ENCODE measurements at places on chromosomes 6 and 20.

DNA sequence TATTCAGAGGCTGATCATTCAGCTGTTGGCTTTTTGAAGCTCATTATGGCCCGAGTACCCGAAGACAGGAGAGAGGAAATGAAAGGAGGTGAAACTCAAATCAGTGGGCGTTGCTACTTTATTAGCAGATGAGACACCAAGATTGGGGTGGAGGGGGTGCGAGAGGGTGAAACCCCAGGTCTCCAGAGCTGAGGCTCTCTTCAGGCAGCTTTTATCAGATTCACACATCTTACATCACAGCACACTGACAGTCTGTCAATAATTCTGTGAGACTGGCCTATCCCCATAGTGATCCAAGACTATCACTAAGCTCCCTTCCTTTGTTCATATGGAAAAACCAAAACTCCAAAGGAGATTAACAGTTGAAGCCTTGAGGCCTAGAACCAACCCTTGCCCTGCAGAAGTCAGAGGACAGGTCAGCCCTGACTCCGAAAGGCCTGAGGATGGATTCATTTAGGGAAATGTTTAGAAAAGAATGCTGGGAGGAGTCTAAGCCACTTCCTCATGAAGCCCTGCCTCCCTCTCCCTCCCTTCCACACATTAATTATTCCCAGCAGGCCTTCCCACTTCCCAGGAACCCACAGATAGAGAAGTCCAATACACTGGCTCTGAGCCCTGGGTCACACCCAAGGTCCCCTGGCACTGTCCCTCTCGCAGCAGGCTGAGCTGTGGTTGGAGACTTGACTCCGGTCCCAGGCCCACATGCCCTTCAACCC, 23.2 kb downstream of the TRERF1 start:
- no peak for DNase-seq

- DNase-seq: no peak
Observed at GRCh38 chr20:24653306-24653705, 183.9 kb downstream of the SYNDIG1 start.

DNA sequence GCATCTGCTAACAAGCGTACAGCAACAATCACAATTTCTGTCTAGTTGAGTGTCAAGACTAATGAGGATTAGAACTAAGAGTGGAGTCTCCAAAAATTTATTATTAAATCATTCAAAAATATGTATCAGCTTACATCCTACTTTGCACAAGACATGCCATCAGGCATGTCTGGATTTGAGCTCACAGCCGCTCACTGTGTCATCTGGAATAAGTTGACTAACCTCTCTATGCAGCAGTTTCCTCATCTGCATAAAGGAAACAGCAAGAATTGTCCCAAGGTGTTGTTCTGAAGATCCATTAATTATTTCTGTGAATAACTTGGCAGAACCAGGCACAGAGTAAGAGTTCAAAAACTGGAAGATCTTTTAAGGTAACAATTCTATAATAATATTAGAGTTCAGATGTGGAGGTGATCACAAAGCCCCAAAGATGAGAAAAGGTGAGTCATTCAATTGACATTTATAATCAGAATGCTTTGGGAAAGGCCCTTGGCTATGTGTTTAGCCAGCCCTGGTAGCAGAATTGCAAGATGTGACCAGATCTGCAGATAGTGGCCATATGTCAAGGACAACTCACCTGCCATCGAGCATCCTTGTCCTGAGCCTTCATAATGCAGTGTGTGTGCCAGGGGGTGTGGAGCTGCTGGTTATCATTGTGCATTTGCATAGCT, 264.0 kb downstream of the FOXA2 start:
- DNase-seq: no peak

GRCh38 chr6:24991810-24992467, 56.2 kb upstream of the RIPOR2 start:
- no peak for DNase-seq

DNA sequence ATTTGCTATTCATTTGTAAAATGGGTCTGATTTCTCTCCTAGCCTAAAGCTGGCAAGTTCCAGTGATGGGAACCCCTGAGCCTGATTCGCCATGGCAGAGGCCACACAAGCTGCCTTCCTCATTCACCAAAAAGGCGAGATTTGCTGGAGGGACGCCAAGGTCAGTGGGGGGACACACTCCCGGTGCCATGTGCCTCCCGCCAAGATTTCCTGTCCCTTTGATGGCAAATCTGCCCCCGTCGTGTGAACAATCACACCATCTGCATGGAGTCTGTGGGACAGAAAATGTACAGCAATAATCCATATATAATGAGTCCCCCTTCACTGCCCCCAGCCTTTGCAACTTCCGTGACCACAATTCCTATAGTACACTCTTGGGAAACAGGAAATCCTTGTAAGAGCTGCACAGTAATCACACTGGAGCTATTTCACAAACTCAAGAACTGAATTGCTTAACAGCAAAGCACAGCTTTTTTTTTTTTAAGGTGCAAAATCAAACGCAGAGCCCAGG, 15.7 kb upstream of the IGF2R start:
- no peak for DNase-seq

All from D721Med (cell line).